ENCODE measurements at places on chromosomes 12 and 14.

DNA sequence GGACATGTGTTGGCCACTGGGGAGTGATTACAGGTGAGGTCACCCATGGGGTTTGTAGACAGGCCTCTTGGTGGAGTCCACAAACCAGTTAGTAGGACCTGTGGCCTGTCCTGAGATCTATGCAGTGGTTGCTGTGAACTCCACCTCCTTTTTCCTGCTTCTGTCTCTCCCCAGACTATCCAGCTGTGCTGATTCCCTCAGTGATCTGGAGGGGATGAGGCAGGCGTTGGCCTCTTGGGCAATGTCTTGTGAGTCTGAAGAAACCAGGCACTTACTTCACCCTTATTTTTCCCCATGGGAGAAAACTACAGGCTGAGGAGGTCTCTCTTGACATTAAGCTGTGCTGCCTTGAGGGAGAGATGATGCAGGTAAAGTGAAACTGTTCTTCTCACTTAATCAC lies 257.2 kb upstream of the PRICKLE1 start:
- DNase-seq: no peak

GRCh38 chr12:9333161-9333560 lies 125.0 kb upstream of the PZP start:
- no peak for DNase-seq

DNA sequence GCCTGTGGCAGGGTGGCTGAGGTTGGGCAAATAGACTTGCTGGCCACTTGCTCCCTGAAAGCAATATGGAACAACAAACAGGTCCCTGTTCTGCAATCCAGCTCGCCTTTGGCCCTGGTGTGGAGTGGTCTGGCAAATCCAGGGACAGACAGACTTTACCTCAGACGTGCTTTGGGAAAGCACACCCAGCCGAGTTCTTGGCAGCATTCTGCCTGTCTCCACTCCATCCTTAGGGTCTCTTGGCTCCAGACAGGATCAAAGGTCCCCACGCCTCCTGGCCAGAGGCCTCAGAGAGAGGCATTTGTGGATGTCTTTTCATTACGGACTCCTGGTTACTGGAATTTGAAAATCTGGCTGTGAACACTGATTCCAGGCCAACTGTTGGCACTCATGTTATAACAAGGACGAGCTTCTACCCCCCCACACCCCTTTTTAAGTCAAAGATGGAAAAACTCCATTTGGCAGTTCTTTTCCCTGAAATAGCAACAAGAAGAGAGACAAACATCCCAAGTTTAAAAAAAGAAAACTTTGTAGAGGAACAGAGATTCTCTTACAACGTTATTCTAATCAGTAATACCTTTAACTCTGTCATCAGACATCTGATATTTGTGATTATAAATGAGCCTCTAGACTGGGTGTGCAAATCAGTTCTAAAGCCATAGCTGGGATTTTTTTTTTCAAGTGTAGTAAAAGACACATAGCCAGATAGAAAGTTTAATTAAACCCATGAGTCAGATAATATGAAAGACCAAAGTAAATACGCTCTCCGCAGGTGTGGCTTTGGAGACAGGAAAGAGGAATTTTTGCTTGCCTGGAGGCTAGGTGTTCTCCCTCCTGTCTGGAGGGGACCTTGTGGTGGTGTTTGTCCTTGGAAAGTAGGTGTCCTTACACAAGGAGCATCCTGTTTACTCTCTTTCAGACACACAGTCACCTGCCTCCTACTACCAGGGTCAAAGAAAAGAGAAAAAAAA lies 60.7 kb downstream of the GALNT8 start:
- DNase-seq: no peak

DNA sequence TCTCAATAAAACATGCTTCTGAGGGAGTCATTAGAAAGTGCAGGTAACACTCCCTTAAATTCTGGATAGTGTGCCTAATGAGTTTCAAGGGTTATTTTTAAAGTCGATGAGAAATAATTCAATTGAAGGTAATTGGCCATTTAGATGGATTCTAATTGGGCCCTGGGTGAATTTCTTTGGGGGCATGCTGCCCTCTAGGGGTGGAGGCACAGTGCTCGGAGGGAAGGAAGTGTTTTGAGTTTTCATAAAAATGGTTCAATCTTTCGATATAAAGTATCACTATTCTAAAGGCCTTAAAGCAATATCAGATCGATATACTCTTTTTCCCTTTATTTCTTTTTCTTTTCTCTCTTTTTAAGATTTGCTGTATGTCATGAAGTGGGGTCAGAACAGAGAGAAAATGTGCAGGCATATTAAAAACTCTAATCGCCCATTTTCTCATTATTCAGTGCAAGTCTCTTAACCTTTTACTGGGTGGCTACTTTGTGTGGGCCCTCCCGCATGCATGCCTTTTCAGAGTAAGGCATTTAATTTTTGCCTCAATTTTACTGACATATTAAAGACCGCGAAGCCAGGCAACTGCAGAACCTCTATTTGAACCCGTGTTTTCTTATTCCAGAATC lies 25.5 kb downstream of the NKX2-8 start:
- peak; percentile 59 for DNase-seq

DNA sequence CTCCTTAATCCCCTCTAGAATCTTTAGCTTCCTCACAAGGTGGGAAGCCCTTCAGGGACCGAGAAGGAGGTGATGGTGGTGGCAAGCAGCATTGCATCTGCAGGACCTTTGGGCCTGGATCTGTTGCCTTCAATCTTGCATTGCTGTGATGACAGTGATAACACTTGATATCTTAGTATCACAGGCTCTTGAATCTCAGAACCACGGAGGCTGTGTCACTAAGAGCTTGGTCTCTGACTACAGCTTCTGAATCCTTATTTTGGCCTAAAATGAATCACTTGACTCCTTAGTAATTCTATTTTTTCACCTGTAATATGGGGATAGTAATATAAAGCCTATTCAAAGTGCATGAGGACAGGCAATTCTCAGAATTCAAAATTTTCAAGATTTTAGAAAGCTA lies 8.9 kb upstream of the AMN1 start:
- DNase-seq: no peak

- no peak for DNase-seq
Observed at GRCh38 chr12:9687228-9687627, 17.7 kb downstream of the CLEC2D start.

DNA sequence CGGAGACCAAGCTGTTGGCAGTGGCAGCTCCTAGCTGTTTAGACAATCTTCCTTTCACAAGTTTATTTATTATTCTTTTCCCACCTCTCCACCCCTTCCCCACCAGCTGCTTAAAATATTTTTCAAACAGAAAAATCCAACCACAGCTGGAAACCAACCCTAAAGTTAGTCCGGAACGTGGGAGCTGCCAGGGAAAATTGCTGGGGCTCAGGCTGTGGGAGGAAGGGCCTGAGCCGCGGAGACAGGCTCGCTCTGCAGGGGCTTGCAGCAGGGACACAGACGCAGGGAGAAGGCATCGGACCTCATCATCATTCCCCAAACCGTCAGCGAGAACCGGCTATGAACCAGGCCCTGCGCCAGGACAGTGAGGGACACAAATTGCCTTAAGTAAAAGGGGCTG lies 16.1 kb upstream of the TMEM106C start:
- DNase-seq: no peak

- DNase-seq: no peak
Observed at GRCh38 chr12:56346675-56347074, 8.0 kb downstream of the IL23A start.

DNA sequence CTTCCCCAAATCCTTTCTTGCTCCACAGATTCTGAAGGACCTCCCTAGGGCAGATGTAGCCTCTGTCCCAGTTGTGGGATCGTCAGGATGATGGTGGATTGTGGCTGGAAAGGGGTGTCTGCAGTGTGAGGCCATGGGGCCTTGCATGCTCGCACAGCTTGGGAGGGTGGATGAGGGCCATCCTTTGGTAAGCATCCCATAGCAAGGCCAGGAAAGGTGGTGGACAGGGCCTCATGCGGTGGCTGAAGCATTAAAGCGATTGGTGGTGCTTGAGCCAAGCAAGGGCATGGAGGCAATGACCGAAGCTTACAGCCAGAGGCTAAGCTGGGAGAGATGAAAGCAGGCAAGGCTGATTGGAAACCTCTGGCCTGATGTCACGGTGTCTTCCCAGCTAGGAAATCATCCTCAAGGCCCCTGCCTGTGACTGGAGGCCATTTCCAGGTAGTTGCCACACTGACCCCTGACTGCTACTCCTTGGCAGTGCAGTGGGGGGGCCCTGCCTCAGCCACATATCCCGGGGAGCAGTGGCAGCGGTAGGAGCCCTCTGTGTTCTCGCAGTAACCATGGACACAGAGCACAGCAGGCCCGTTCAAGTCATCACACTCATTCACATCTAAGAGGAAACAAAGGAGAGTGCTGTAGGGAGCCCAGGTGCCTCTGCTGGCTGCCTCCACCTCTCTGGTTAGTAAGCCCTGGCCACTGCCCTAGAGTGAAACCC lies 7.0 kb downstream of the ISCA2 start:
- DNase-seq: no peak

GRCh38 chr14:59439256-59439965 lies 25.8 kb downstream of the GPR135 start:
- no peak for DNase-seq

- DNase-seq: no peak
Observed at GRCh38 chr12:132622437-132623071, 4.0 kb downstream of the P2RX2 start.

DNA sequence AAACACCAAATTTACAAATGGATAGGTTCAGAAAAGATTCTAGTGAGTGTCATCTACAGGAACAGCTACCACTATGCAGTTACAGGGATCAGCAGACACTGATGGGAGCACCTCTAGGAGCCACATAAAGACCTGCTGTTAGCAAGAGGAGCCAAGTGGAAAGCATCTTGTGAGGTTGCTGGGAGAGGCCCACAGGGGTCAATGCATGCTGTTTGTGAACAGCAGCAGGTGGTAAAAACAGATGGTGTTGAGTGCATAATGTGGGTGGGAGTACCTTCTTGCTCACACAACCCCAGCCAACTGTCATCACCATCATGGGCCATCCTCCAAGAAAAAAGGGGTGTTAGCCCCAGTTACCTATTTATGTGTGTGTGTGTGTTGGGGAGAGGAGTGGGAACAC lies 215.2 kb upstream of the SSTR1 start:
- DNase-seq: no peak

GRCh38 chr12:59407799-59408198 lies 188.0 kb upstream of the SLC16A7 start:
- DNase-seq: no peak

DNA sequence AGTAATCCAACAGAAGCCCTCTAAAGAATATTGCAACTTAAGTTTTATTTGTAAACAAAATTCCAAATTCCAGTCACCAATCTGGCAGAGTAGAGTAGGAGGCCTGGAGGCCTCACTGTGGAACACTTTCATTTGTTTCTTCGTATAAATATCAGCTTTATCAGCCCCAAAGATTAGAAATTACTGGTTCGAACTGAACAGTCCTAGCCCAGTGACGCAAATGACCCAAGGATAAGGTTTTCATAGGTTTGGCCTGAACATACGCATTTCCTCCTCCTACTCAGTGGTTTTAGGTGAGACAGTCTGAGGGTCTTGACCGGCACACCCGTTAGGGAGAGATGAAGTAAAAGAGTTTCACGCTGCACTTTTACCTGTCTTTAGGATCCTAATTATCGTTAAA lies 1.7 kb downstream of the CDC42BPB start:
- DNase-seq: no peak

DNA sequence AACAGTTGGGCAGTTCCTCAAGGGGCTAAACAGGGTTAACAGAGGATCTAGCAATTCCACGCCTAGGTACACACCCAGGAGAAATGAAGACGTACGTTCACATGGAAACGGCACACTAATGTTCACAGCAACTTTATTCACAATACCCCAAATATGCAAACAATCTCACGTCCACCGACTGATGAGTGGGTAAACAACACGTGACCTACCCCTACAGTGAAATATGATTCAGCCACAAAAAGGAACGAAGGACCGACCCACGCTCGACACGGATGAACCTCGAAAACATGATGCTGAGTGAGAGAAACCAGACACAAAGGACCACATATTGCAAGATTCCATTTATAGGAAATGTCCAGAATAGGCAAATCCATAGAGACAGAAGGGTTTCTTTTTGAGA lies 112.7 kb downstream of the NCOR2 start:
- DNase-seq: no peak

DNA sequence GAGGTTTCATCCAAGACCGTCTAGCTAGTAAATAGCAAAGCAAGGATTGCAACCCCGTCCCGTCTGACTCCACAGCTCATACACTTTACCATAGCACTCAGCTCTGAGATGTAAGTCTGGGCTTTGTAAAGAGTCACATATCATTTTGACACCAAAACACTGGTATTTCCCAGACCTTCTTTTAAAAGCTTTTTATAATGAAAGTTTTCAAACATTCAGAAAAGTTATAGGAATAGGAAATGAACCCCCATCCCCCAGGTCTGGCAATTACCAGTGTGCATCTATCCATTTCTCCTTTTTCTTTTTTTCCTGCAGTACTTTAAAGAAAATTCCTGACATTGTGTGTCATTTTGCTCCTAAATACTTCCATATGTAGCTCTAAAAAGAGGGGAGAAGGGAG lies 183.6 kb upstream of the CCND2 start:
- DNase-seq: no peak

DNA sequence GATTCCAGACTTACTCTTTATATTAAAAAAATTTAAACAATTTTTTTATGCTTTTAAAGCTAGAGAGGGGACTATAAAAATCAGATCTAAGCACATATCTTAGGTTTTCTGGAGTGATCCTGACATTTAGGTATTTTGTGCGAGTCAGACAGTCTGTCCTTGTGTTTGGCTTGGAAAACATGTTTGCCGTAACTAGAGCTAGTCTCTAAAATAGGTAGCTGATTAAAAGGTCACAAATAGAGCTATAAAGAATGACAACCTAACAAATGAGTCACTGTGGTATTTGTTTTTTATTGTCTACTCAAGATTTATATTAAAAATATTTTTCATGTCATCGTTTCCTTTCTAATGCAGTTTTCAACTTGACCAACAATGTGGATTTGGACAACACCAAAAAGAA lies 73.4 kb downstream of the MNAT1 start:
- DNase-seq: no peak

DNA sequence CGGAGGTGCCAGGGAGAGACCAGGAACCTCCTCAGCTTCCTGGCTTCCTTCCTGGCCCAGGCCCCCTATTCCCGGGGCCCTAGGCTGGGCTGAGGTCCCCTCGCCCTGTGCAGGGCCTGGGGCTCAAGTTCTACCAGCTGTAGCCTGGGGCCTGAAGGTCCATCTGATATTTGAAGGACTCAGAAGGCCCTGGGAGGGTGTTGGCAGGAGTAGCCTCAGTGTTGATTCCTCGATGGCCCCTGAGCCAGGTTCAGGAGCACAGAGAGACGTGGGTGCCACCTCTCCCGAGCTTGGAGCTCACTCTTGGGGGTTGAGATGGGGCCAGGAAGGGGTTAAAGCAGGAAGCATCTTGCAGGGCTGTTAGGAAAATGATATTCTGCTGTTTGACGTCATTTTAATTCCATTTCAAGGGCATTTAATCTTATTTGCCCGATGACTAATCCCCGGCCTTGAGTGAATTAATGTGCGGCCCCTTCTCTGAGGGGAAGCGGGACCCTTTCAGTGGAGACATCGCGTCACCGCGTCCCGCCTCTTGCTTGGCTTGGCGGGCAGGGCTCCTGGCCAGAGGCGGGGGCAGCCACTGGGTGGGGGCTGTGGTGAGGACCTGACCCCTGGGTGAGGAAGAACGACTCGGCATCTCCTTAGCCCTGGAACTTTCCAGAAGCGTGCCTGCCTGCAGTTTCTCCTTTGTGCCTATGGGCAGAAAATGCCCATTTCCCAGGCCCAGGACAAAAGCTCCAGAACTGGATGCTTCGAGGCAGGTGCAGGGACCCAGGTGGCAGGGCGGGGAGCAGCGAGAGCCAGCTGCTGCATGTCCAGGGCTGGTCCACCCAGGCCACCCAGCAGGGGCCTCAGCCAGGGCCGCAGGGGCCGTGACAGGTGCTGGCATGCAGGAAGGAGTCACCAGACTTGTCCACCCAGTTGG lies 158.3 kb downstream of the KIF26A start:
- no peak for DNase-seq

- DNase-seq: no peak
Observed at GRCh38 chr14:79656056-79656455, 555.2 kb downstream of the DIO2 start.
